ENCODE measurements at places on chromosomes 6 and 20. TPM values are rescaled to one million over a fixed set of nuclear protein-coding genes. Genes with fewer than 3 reads are reported as not detected.

Gene HMGCLL1
- total RNA-seq, result not detected

Gene MYBL2
- total RNA-seq, result 0.09 TPM

Gene STX11
- total RNA-seq, result not detected

Gene PRDM13
- total RNA-seq, result not detected
